Immature natural killer cell (primary cell): ENCODE measurements at places on chromosomes 13 and 19. TPM values are rescaled to one million over a fixed set of nuclear protein-coding genes. Genes with fewer than 3 reads are reported as not detected.

DMKN gene
- 5.0 TPM for polyA plus RNA-seq

DNA sequence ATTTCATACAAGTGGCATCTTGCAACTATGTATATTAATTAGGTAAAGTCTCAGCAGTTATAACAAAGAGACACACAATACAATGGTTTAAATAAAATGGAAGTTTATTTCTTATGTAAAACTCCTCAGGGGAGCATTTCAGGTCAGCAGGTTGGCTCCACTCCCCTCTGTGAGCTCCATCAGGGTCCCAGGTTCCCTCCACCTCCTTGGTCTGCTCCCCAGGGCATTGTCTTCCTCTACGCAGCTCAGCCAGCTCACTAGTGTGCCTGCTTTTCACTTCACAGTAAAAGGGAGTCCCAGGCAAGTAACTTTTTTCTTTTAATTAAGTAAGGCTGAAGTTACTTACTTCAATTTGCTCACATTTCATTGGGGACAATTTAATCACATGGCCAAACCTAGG is 135.3 kb upstream of the FNDC3A start:
- no peak overlapping the region for H3K27ac ChIP-seq
- no peaks in the 10 kb centered on the region for H3K4me1 ChIP-seq
- no peak for DNase-seq
- H3K36me3 ChIP-seq = no peaks in the 10 kb centered on the region
- H3K4me3 ChIP-seq = no peak overlapping the region

DNA sequence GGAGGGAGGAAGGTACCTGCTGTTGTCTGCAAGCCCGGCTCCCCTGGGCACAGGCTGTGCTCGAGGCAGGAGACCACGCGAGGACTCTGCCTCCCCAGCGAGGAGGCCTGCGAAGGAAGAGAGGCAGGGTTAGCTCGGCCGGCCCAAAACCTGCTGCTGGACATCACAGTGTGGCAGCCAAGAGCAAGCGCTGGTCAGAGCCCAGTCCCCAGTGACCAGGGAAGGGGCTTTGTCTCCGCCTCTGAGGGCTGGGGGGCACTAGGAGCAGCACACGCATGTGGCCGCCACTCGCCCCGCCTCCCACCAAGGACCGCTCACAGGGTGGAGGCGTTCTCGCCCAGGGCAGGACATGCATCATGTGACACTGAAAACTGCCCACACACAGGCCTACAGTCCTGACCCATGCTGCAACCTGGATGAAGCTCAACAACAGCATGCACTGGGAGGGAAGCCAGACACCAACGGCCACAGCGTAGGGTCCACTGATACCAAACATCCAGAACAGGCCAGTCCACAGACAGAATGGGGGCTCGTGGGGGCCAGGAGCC is 8.5 kb downstream of the MIER2 start:
- no peaks in the 10 kb centered on the region for H3K36me3 ChIP-seq
- H3K27me3 ChIP-seq = no peaks in the 10 kb centered on the region
- no peak overlapping the region for H3K27ac ChIP-seq
- H3K4me1 ChIP-seq = peaks cover 23% of the 10 kb centered on the region

ACER1 gene
- 0.54 TPM for polyA plus RNA-seq
